Panc1 (cell line): ENCODE measurements at places on chromosomes 4 and X. TPM values are rescaled to one million over a fixed set of nuclear protein-coding genes. Genes with fewer than 3 reads are reported as not detected.

GRCh38 chrX:144801786-144802185 lies 445.5 kb upstream of the SPANXN1 start:
- no peak for DNase-seq

GRCh38 chr4:37392521-37393255 lies 148.1 kb downstream of the NWD2 start:
- no peak for DNase-seq

GRCh38 chr4:181688872-181689271 lies 554.3 kb upstream of the TENM3 start:
- no peak for DNase-seq

DNA sequence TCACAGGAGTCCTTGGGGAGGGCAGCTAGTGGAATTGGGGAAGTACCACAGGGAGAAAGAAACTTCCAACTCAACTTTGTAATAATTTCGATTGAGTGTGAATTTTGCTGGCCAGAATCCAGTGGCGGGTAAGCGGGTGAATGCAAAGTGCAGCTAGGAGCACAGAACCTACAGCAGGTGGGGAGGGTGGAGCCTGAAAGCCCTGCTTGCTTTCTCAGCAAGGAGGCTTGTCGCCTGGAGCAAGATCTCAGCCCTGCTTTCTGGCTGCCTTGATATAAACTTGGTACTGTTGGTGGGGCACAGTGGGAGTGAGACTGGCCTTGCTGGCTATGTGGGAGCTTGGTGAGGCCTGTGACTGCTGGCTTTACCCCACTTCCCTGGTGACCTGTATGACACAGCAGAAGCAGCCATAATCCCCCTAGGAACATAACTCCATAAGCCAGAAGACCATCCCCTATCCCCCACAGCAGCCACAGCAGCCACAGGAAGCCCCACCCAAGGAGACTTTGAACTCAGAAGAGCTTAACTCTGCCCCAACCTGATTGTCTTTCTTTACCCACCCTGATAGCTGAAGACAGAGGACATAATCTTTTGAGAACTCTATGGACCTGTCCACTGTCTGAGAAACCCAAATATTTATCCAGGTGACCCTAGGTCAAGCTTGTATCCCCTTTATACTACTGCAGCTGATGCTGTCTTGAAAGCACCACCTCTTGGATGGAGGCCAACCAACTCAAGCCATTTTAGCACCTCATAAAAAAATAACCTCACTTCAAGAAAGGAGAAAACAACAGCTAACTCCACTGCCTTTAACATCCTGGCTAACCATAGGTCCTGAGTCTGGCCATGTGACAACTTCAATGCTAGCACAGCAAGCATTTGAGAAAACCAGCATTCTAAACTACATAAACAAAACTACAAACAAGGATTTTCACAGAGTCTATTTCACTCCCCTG lies 87.2 kb upstream of the PDE5A start:
- no peak for DNase-seq

DNA sequence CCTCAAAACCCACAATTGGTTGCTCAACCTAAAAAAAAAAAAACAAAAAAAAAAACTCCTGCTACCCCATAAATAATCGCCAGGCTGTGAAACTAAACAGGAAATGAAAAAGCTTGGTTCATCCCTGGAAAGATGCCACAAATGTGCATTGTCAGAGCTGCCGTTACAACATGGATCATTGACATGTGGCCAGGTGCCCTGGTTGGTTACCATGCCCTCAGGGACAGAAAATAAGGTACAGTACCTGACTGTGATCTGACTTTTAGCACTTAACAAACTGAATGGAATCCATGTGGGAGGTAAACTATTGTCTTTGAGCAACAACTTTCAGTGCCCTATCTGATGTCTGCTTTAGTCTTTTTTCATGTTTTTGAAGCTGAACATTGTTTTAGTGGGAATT lies 118.0 kb upstream of the RPL34 start:
- DNase-seq, result no peak

- peak; percentile 15 for DNase-seq
Observed at GRCh38 chrX:83469551-83469950, 38.5 kb upstream of the POU3F4 start.

The UBE2K gene
- 84.1 TPM for total RNA-seq

GRCh38 chrX:138704101-138704500 lies 7.4 kb downstream of the FGF13 start:
- DNase-seq, result no peak

The ART3 gene
- not detected for total RNA-seq

DNA sequence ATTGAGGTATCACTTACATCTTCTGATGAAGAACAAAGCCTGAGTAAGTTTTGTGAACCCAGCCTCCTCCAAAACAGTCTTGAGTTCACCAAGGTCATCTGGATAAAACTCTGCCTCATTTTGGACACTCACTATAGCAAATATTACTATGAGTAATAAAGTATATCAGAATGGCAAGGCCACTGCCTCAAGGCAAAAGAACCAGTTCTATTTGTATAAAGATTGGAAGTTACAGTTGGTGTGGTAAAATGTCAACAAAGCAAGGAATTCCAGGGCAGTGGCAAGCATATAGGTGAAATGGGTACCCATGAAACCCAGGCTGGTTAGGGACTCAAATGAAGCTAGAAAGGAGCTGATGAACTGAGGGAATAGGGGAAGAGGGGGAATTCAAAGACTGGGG lies 2.4 kb upstream of the ARHGEF6 start:
- no peak for DNase-seq

The ARHGAP6 gene
- 0.13 TPM for total RNA-seq

GRCh38 chr4:46386570-46386969 lies 3.4 kb downstream of the GABRA2 start:
- DNase-seq, result no peak

DNA sequence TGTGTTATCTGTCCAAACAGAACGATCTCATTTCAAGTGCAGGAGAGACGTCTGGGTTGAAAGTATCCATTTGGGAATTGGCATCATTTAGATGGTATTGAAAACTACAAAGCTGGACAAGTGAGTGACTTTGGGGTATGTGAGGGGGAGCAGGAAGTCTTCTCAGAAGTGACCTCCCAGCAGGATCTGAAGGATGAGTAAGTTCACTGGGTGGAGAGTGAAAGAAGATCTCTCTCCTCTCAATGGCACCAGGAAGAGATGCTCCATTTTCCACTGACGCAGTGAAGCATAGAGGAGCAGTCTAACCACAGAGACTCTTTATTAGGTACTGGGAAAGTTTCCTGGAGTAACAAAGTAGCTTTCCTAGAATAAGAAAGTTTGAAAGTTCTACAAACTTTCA lies 161.0 kb downstream of the CPE start:
- DNase-seq, result no peak

DNA sequence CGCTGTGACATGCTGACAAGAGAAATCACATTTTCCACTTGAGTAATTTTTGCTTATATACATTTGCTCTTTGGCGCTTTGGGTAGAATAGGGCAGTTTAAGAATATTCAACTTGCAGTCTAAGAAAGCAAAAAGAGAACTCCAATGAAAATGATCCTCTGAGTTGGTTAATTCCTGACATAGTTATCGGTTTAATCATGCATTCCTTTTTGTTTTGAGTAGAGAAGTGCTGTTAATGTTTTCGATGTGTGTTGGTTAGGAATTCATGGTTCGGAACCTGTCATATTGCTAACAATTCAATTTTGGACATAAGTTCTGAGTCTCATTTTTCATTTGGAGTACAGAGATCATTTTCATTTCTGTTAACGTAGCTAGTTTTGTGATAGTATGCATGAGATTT lies 700.6 kb upstream of the PITX2 start:
- no peak for DNase-seq

DNA sequence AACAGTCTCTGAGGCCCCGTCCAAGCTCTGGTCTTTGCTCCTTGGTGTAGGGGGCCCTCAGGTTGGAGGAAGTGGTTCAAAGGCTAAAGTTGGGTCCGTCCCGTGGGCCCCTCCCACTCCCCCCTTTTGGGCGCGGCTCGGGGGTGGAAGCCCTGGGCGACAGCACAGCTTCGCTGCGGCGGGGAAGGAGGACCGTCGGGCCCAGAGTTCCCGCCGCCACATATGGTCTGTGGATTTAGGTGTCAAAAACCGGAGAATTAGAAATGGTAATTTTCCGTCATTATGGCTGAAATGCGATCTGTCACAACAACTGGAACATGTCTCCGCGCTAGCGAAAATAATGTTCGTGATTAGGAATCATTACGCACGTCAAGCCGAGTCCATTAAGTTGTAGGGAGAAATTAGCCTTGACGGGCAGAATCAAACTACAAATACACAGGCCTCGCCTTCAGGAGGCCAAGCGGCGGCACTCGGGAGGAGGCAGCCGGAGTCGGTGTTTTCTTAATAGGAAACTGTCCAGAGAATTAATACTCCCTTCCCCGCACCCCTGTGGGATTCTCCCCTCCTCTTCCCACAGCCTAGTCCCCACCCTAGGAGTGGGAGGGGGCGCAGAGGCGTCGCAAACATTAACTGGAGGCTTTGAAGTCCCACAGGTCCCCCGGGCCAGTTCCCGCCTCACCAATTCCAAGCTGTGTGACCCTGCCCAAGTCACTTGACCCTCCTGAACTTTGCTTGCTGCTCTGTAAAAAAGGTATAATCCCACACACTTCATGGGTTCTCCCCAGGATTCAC lies 15.0 kb downstream of the NKX3-2 start:
- DNase-seq, result no peak

The SSX3 gene
- total RNA-seq, result not detected

The PDGFC gene
- 14.5 TPM for total RNA-seq

GRCh38 chr4:24856586-24856985 lies 56.3 kb downstream of the CCDC149 start:
- DNase-seq, result no peak

- no peak for DNase-seq
Observed at GRCh38 chr4:33334416-33334815, 2614.2 kb downstream of the PCDH7 start.

The SPANXN3 gene
- not detected for total RNA-seq

DNA sequence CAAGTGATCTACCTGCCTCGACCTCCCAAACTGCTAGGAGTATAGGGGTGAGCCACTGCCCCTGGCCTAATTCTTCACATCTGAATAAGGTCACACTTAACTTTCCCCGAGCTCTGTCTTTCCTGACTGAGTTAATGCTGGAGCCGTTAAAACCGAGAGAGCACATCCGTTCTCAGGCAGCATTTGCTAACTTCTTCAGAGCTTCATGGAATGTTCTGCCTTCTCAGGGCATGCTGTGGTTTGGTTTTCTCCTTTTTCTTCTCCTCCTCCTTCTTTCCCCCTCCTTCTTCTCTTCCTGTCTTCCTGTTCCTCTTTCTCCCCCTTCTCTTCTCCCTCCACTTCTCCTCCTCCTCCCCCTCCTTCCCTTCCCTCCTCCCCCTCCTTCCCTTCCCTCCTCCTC lies 119.9 kb downstream of the ASMT start:
- DNase-seq, result no peak

GRCh38 chrX:38636949-38637819 lies 75.8 kb downstream of the TSPAN7 start:
- DNase-seq, result no peak

DNA sequence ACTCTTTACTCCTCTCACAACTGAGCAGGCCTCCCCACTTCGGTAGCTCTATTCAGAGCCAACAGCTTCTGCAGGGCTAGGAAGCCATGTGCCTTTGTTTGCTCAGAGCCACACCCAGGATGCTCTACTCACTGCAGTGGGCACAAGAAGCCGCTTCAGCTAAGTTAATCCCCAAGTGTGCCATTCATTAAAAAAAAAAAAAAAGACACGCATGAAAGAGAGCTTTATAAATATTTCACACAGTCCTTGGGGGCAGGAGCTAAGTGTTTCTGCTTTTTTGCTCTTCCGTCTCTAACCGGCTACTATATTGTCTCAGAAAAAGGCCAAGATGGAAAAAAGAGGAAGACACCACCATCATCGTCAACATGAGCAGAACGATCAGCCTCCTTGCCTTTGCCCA lies 8.1 kb downstream of the CRMP1 start:
- no peak for DNase-seq

- no peak for DNase-seq
Observed at GRCh38 chrX:81205551-81205950, 3.6 kb downstream of the SH3BGRL start.

The MGAT4D gene
- not detected for total RNA-seq

- no peak for DNase-seq
Observed at GRCh38 chrX:68490644-68491043, 8.2 kb upstream of the YIPF6 start.

The ARHGAP4 gene
- 225 TPM for total RNA-seq

The GYPE gene
- 0.15 TPM for total RNA-seq

The EOLA1 gene
- 26.8 TPM for total RNA-seq

GRCh38 chr4:791898-792625 lies 33.9 kb downstream of the CPLX1 start:
- DNase-seq, result no peak

- no peak for DNase-seq
Observed at GRCh38 chrX:30830326-30830943, 58.6 kb downstream of the TAB3 start.

DNA sequence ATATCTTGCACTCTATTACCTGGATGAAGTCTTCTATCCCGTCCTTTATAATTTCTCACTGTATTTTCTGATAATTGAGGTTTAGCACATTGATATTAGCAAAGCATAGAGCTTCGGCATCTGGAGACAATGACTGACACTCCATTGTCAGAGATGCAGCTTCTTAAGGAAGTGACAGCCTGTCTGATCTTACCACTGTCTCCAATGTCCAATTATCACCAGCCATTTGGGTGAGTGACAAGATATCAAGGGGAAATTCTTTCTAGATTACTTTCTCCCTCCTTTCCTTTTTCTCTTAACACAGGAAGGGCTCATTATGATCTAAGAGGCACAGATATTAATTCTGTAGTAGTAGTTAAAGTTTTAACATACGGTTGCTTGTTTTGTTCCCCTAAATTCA lies 86.4 kb downstream of the LDB2 start:
- DNase-seq, result no peak

DNA sequence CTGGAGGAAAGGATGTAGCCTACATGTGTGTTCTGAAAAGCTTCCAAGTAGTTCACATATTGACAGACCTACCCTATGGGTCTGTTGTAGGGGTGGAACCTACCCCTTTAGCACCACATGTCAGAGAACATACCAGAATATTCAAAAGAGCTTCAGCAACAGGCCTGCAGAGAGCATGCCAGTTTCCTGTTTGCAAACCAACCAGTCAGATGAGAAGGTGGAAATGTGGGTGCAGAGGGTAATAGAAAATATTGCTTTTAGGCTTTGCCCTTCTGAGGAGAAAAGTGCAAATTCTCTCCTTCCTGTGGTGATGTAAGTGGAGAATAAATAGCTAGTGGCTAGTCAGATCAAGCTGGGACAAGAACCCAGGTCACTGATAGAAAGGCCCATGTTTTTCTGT lies 16.4 kb downstream of the INTS6L start:
- DNase-seq, result no peak

DNA sequence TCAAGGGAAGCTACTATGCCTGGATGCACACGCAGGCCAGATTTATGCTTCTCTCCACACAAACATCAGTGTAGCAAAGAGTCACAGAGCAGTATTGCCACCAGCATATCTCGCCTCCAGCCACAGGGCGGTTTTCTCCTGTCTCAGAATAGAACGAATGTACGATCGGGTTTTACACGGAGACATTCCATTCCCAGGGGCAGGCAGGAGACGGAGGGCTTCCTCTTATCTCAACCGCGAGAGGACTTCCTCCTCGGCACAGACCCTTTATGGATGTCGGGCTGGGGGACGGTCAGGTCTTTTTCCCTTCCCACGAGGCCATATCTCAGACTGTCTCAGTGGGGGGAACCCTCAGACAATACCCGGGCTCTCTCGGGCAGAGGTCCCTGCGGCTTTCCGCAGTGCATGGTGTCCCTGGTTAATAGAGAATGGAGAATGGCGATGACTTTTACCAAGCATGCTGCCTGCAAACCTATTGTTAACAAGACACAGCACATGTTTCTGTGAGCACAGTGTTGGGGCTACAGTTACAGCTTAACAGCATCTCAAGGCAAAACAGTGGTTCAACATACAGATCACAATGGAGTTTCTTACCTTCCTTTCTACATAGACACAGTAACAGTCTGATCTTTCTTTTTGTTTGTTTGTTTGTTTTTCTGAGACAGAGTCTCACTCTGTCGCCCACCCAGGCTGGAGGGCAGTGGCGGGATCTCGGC lies 24.1 kb downstream of the CSF2RA start:
- no peak for DNase-seq
